ENCODE measurements at places on chromosomes 11 and 22. TPM values are rescaled to one million over a fixed set of nuclear protein-coding genes. Genes with fewer than 3 reads are reported as not detected.

ADM2 gene
- total RNA-seq: 3.7 TPM

- no peak for DNase-seq
Observed at GRCh38 chr11:9701799-9702198, 37.9 kb downstream of the SWAP70 start.

GRCh38 chr22:23177197-23177596 is 3.1 kb upstream of the BCR start:
- DNase-seq: no peak

DNA sequence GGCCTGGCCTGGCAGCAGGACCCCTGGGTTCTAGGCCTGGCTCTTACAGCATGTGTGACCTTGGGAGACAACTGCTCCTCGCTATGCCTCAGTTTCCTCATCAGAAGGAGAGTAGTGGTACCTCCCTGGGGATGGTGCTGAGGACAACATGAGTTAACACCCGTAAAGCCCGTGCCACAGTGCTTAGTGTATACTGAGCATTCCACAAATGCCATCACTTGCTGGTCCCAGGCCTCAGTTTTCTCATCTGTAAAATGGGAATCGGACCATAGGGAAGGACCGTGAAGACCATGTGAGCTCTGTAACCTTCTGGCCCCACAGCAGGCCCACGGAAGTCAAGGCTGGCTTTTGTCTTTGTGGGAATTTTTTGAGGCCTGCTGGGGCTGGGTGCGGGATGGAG is 52.4 kb downstream of the DHCR7 start:
- no peak for DNase-seq
